Transverse colon (tissue), 4 donors: ENCODE measurements at places on chromosomes 5 and 9. TPM values are rescaled to one million over a fixed set of nuclear protein-coding genes. Genes with fewer than 3 reads are reported as not detected.

GRCh38 chr9:116378873-116379272 is 225.3 kb downstream of the PAPPA start:
- no peaks in the 10 kb centered on the region for H3K27me3 ChIP-seq
- DNase-seq, result no peak
- no peak overlapping the region for H3K4me3 ChIP-seq

DNA sequence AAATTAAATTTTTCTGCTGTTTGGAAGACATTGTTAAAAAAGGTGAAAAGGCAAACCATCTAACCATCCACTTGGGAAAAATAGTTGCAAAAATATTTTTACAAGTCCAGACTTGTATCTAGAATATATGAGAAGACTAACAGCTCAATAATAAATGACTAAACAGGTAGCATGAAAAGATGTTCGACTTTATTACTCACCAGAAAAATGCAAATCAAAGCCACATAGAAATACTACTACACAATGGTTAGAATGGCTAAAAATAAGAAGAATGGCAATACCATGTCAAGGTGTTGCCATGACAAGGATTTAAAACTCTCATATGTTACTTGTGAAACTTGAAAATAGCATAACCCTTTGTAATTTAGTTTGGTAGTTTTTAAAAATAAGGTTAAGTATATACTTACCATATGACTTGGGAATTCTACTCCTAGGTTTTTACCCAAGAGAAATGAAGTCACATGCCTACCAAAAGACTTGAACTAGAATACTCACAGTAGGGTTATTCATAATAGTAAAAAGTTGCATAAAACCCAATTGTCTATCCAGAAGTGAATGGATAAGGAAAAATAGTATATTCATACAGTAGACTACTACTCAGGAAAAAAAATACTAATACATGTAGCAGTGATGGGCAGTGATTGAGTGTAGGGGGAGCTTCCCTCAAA is 93.8 kb downstream of the VPS13A start:
- peaks cover 10% of the 10 kb centered on the region for H3K36me3 ChIP-seq
- no peak overlapping the region for H3K4me3 ChIP-seq
- no peak overlapping the region for H3K27ac ChIP-seq
- no peak for DNase-seq

DNA sequence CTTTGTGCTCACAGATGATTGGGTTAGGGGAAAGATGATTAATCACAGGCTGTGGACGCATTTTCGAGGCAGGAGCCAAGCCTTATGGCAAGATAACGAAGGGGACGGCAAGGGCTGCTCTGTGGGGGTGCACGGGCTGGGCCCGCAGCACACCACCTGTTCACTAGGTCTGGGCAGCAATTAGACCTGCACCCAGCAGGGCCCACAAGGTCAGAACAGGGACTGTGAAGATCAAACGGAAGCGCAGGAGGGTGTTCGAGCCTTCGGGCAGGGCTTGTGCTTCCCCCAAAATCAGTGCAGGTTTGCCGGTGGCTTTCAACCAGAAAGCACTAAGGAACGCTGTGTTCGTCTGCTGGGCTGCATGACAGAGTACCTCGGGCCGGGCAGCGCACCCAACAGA is 73.7 kb downstream of the UBE2QL1 start:
- H3K27me3 ChIP-seq, result no peaks in the 10 kb centered on the region
- H3K27ac ChIP-seq, result no peak overlapping the region
- H3K36me3 ChIP-seq, result no peaks in the 10 kb centered on the region
- DNase-seq, result no peak
- H3K4me1 ChIP-seq, result no peaks in the 10 kb centered on the region

GRCh38 chr9:70607329-70607728 is 192.9 kb upstream of the KLF9 start:
- H3K4me3 ChIP-seq, result no peak overlapping the region
- H3K27me3 ChIP-seq, result no peaks in the 10 kb centered on the region
- H3K27ac ChIP-seq, result no peak overlapping the region
- H3K4me1 ChIP-seq, result no peaks in the 10 kb centered on the region

The CSF2 gene
- total RNA-seq, result not detected
